Activated CD8-positive, alpha-beta T cell treated with anti-CD3 and anti-CD28 coated beads, Interleukin-2, amount 10 ng/mL, durations not matched to agents 7 days and 5 days (primary cell): ENCODE measurements at places on chromosomes 3 and 15. TPM values are rescaled to one million over a fixed set of nuclear protein-coding genes. Genes with fewer than 3 reads are reported as not detected.
A peak's percentile ranks its signal among the peaks of the same experiment; 100 is the strongest.

- H3K4me1 ChIP-seq = no peaks in the 10 kb centered on the region
- H3K27ac ChIP-seq = no peak overlapping the region
- no peak for DNase-seq
- H3K4me3 ChIP-seq = no peak overlapping the region
- peaks cover 16% of the 10 kb centered on the region for H3K27me3 ChIP-seq
- H3K36me3 ChIP-seq = no peaks in the 10 kb centered on the region
These were observed 126.1 kb upstream of the TNIK start for GRCh38 chr3:171586274-171586673.

DNA sequence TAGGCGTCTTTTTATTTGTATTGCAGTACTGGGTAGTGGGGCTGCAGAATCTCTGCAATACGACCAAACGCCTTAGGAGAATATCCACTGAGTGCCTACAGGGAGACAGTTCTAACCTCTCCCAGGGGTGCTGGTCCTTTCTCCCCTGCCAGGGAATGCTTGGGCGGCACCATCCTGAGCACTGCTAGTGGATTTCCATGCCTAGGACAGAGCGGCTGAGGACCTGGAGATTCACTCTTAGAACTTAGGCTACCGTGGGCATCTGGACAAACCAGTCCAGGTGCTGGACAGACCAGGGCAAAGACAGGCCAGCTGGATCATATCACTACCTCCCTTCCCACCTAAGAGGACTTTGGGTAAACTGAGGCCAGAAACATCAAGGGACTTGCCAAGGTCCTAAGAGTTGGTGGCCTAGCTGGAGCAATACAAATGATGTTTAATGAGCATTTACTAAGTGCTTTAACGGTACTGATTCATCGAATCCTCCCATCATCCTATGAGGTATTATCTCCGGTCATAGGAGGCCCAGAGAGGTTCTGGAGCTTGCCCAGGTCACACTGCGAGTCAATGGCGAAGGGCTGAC lies 902 bp downstream of the TMEM44 start:
- H3K27ac ChIP-seq = peak overlapping the region; percentile 77
- H3K36me3 ChIP-seq = peaks cover 16% of the 10 kb centered on the region
- no peaks in the 10 kb centered on the region for H3K27me3 ChIP-seq
- H3K4me3 ChIP-seq = peak overlapping the region; percentile 83
- DNase-seq = no peak

GRCh38 chr3:184687363-184688015 lies 24.4 kb downstream of the MAGEF1 start:
- H3K4me1 ChIP-seq = peaks cover 14% of the 10 kb centered on the region
- no peak overlapping the region for H3K4me3 ChIP-seq
- peak; percentile 34 for DNase-seq
- H3K27me3 ChIP-seq = peaks cover 12% of the 10 kb centered on the region
- H3K36me3 ChIP-seq = no peaks in the 10 kb centered on the region
- peak overlapping the region; percentile 44 for H3K27ac ChIP-seq

DNA sequence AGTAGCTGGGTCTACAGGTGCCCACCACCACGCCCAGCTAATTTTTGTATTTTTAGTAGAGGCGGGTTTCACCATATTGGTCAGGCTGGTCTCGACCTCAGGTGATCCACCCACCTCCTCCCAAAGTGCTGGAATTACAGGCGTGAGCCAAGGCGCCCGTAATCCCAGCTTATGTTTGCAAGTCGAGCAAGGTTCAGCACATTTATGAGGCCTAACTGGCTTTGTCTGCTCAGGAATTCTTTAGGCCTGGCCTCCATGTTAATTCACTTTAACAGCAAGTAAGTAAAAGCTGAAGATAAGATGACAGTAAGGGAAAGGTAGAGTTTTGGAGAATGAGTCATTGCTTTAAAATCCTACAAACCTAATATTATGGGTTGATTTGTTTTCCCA lies 24.6 kb downstream of the SIDT1 start:
- no peak overlapping the region for H3K4me3 ChIP-seq
- H3K4me1 ChIP-seq = peaks cover 11% of the 10 kb centered on the region
- peaks cover 11% of the 10 kb centered on the region for H3K36me3 ChIP-seq
- H3K27me3 ChIP-seq = no peaks in the 10 kb centered on the region
- H3K27ac ChIP-seq = no peak overlapping the region

DNA sequence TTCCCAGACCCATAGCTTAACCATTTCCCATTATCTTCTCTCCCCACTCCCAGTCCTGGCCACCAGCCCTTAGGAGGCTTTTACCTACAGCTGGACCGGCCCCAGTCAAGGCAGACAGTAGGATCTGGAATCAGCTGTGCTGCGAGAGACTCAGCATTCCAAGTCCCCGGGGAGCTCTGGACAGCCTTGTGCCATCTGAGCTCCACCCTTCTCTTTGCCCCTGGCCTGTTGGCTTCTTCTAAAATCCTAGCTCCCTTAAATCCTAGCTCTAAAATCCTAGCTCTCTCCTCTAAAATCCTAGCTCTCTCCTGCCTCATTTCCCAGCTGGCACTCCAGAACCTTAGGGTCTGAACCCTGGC lies 21.3 kb downstream of the MEGF11 start:
- no peak for DNase-seq
- H3K4me3 ChIP-seq = no peak overlapping the region
- H3K4me1 ChIP-seq = no peaks in the 10 kb centered on the region
- H3K27ac ChIP-seq = no peak overlapping the region

DNA sequence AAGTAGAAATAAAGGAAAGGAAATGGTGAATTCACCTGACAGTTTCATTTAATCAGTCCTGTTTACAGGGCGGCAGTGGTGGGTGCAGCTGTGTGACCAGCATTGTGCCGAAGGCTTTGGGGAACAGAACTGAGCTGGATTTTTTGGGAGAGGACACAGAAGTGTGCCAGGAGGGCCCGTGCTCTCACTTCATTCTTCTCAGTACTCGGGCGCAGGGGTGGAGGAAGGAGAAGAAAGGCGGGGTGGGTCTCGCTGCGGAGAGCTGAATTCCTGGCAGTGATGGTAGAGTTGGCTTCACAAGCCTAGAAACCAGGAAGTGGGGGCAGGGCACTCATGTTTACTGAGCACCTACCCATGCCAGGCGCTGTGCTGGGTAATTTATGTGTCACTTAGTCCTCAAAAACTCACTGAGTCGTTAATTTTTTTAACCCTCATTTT lies 64.6 kb downstream of the CRTC3 start:
- DNase-seq = peak; percentile 89
- peak overlapping the region; percentile 100 for H3K27ac ChIP-seq
- peaks cover 73% of the 10 kb centered on the region for H3K36me3 ChIP-seq
- no peaks in the 10 kb centered on the region for H3K27me3 ChIP-seq

- H3K27me3 ChIP-seq = no peaks in the 10 kb centered on the region
- peak overlapping the region; percentile 77 for H3K4me3 ChIP-seq
- no peak for DNase-seq
- peaks cover 12% of the 10 kb centered on the region for H3K36me3 ChIP-seq
- H3K4me1 ChIP-seq = peaks cover 23% of the 10 kb centered on the region
These were observed 428 bp downstream of the LYSMD4 start for GRCh38 chr15:99732751-99733267.

GRCh38 chr15:58465866-58466517 lies 34.2 kb downstream of the LIPC start:
- no peak overlapping the region for H3K4me3 ChIP-seq
- H3K36me3 ChIP-seq = peaks cover 25% of the 10 kb centered on the region
- DNase-seq = no peak
- peaks cover 65% of the 10 kb centered on the region for H3K4me1 ChIP-seq

- H3K27ac ChIP-seq = peak overlapping the region; percentile 93
- peaks cover 35% of the 10 kb centered on the region for H3K4me1 ChIP-seq
- peak overlapping the region; percentile 98 for H3K4me3 ChIP-seq
- H3K36me3 ChIP-seq = peaks cover 27% of the 10 kb centered on the region
These were observed 636 bp upstream of the SNRPA1 start for GRCh38 chr15:101295607-101296161.

DNA sequence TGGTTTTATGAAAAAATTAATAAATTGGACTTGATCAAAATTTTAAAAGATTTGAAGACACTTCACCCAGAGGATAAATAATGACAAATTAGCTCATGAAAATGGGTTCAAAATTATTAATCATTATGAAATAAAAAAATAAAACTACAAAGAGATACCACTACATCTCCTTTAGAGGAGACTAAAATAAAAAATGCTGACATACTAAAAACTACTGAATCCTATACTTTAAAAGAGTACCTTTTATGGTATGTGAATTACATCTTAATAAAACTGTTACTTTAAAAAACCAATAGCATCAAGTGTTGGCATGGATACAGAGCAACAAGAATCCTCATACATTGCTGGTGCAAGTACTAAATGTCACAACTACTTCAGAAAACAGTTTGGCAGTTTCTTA lies 46.0 kb upstream of the MYRIP start:
- H3K4me1 ChIP-seq = no peaks in the 10 kb centered on the region
- no peak overlapping the region for H3K4me3 ChIP-seq
- H3K27me3 ChIP-seq = peaks cover 4% of the 10 kb centered on the region

DNA sequence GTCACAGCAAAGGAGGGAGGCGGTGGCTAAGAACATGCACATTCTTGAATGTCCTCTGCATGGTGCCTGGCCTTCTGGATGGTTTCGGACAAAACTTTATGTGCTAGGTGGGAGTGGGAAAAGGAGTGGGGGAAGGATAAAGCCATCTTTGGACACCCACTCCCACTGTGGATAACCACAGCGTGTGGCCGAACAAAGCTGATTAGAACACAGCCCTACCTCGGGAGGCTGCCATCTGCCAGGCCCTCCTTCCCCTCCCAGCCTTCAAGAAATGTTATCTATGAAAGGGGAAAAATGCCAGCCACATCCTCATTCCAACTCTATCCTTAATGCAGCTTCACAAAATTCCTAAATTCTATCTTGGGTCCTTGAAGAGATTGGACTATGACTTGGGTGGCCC lies 18.8 kb downstream of the AMOTL2 start:
- no peak for DNase-seq
- H3K4me1 ChIP-seq = peaks cover 2% of the 10 kb centered on the region
- H3K27me3 ChIP-seq = peaks cover 5% of the 10 kb centered on the region
- no peak overlapping the region for H3K27ac ChIP-seq
- H3K36me3 ChIP-seq = no peaks in the 10 kb centered on the region

GRCh38 chr3:18669374-18669773 lies 244.2 kb upstream of the SATB1 start:
- peaks cover 6% of the 10 kb centered on the region for H3K36me3 ChIP-seq
- no peaks in the 10 kb centered on the region for H3K27me3 ChIP-seq
- peaks cover 5% of the 10 kb centered on the region for H3K4me1 ChIP-seq
- no peak overlapping the region for H3K4me3 ChIP-seq

DNA sequence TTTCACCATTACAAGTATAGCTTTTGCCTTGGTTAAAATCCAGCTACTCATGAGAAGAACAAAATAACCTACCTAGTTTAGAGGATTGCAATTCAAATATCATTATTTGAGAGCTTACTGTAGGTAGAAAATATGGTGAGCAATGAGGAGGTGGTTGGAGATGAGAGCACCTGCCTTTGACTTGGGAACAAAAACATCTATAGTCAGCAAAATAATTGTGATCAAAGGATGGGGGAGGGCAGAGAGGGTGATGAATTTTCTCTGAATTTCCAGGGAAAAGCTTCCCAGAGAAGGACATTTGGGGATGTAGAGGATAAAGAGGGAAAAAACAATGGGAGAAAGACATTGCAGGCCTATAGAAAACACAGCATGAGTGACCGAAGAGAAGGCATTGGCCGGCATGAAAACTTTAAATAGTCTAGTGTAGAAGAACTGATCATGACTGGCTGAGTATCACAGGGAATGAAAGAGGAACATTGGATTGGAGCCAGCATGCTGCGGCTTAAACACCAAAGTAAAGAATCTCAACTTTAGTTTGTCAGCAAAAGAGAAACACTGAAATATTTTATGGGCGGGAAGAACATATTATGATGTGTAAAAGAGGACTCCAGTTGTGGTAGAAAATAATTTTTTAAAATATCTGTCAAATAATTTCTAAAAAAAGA lies 581.3 kb downstream of the UNC13C start:
- peaks cover 5% of the 10 kb centered on the region for H3K27me3 ChIP-seq
- H3K27ac ChIP-seq = no peak overlapping the region
- H3K4me1 ChIP-seq = no peaks in the 10 kb centered on the region

DNA sequence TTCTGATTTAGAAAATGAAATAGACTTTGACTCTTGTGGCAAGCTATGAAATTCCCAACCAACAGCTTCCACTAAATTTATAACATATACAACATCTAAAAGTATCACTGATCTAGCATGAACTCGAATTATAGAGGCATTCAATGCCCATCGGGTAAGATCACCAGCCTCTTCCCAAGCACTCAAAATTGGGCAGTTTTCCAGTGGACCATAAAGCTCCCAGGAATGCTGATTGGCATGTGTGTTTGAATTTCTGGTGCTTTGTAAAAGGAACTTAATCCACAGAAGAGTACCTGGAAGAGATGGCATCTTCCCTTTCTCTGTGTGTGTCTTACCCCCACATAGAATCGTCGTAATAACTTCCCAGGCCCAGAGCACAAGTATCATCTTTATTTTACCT lies 10.0 kb downstream of the LRTM1 start:
- DNase-seq = no peak
- H3K27me3 ChIP-seq = no peaks in the 10 kb centered on the region
- H3K4me1 ChIP-seq = no peaks in the 10 kb centered on the region
- H3K36me3 ChIP-seq = no peaks in the 10 kb centered on the region

- no peaks in the 10 kb centered on the region for H3K4me1 ChIP-seq
- no peak overlapping the region for H3K4me3 ChIP-seq
- DNase-seq = no peak
- peaks cover 6% of the 10 kb centered on the region for H3K27me3 ChIP-seq
- H3K36me3 ChIP-seq = peaks cover 4% of the 10 kb centered on the region
- H3K27ac ChIP-seq = no peak overlapping the region
These were observed 3.9 kb downstream of the GRM2 start for GRCh38 chr3:51710631-51711351.

DNA sequence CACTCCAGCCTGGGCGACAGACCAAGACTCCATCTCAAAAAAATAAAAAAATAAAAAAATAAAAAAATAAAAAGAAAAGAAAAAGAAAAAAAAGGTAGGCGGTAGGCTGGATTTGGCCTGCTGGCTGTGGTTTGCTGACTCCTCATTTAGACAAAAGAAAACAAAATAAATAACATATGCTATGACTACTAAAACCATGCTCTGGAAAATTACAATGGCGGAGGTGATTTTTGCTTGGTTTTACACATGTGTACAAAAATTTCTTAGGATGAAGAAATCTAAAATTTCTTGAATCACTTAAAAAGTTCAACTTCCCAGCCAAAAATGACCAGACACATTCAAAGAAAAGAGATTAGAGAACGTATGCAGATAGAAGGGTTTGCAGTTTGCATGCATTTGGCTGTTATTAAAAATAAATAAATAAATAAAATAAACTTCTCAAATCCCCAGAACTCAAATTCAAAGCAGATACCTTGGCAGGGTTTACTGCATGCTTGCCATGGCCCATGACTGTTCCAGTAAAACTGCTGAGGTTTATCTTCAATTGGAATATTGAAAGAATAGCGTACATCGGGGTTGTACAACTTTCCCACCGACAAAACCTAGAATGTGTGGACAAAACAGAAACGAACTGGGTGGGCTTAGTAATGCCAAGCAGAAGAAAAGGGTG lies 65.9 kb downstream of the ADAMTS9 start:
- no peak overlapping the region for H3K27ac ChIP-seq
- no peak for DNase-seq
- no peaks in the 10 kb centered on the region for H3K4me1 ChIP-seq
- H3K36me3 ChIP-seq = no peaks in the 10 kb centered on the region

- no peaks in the 10 kb centered on the region for H3K4me1 ChIP-seq
- H3K27ac ChIP-seq = no peak overlapping the region
- no peaks in the 10 kb centered on the region for H3K36me3 ChIP-seq
- no peak overlapping the region for H3K4me3 ChIP-seq
- peaks cover 6% of the 10 kb centered on the region for H3K27me3 ChIP-seq
- DNase-seq = no peak
These were observed 16.4 kb upstream of the PRR20G start for GRCh38 chr3:127304121-127304744.

POLR2M gene
- 61.8 TPM for total RNA-seq

KLHL40 gene
- total RNA-seq = not detected

SLC22A14 gene
- total RNA-seq = not detected

CKMT1A gene
- not detected for total RNA-seq

CDCP1 gene
- 16.4 TPM for total RNA-seq

TATDN2 gene
- total RNA-seq = 61.6 TPM

SLC9C1 gene
- total RNA-seq = not detected

RLBP1 gene
- not detected for total RNA-seq

CLRN1 gene
- total RNA-seq = not detected

B3GNT5 gene
- 0.86 TPM for total RNA-seq

LTK gene
- total RNA-seq = 0.21 TPM
